ENCODE measurements at places on chromosomes 2 and 18. TPM values are rescaled to one million over a fixed set of nuclear protein-coding genes. Genes with fewer than 3 reads are reported as not detected.

The SLC9A2 gene
- total RNA-seq, result not detected

The ME2 gene
- 49.8 TPM for total RNA-seq

The XDH gene
- 0.29 TPM for total RNA-seq

The FOXD4L1 gene
- total RNA-seq, result not detected

The LAMA1 gene
- total RNA-seq, result 21.6 TPM

The FBXO36 gene
- 3.7 TPM for total RNA-seq

The RBM44 gene
- under 0.01 TPM for total RNA-seq

The GULP1 gene
- total RNA-seq, result 26.2 TPM

The ANKRD30BL gene
- total RNA-seq, result not detected

The PKDCC gene
- 63.1 TPM for total RNA-seq

The CHRNA1 gene
- not detected for total RNA-seq

The SETBP1 gene
- total RNA-seq, result 0.89 TPM

The DTNA gene
- total RNA-seq, result 9.0 TPM

The GRHL1 gene
- total RNA-seq, result under 0.01 TPM

The CTLA4 gene
- not detected for total RNA-seq

The MYO7B gene
- under 0.01 TPM for total RNA-seq

The GPAT2 gene
- 3.0 TPM for total RNA-seq

The CLHC1 gene
- 6.9 TPM for total RNA-seq

The VWA3B gene
- total RNA-seq, result not detected

The RFX8 gene
- 1.8 TPM for total RNA-seq

The ANKRD29 gene
- 2.3 TPM for total RNA-seq

The ACTG2 gene
- 12.4 TPM for total RNA-seq

The NDC80 gene
- total RNA-seq, result 16.4 TPM

The PROC gene
- total RNA-seq, result not detected

The CD8B2 gene
- total RNA-seq, result not detected

The NEURL3 gene
- not detected for total RNA-seq

The LYG1 gene
- 1.1 TPM for total RNA-seq

The KCNG2 gene
- total RNA-seq, result 1.2 TPM

The CNDP1 gene
- not detected for total RNA-seq

The TTR gene
- not detected for total RNA-seq

The PRSS56 gene
- total RNA-seq, result not detected

The SP140 gene
- 1.2 TPM for total RNA-seq

The FAM237A gene
- not detected for total RNA-seq

The TMEM18 gene
- total RNA-seq, result 12.7 TPM

The PPP1R1C gene
- not detected for total RNA-seq

The EIF5B gene
- total RNA-seq, result 9.2 TPM

The NEU2 gene
- not detected for total RNA-seq

The ESPNL gene
- total RNA-seq, result 13.5 TPM

The CDH19 gene
- total RNA-seq, result not detected

The LHCGR gene
- not detected for total RNA-seq

The RBMS1 gene
- total RNA-seq, result 33.4 TPM

The ITGB1BP1 gene
- 129 TPM for total RNA-seq

The FN1 gene
- total RNA-seq, result 3,112 TPM

The DNAJC5G gene
- not detected for total RNA-seq

The EFHD1 gene
- total RNA-seq, result not detected

The POTEJ gene
- total RNA-seq, result not detected

The NCOA1 gene
- 8.2 TPM for total RNA-seq

The RGPD3 gene
- 0.18 TPM for total RNA-seq

The LRRTM4 gene
- total RNA-seq, result not detected

The LIMS3 gene
- 1.6 TPM for total RNA-seq

The AGXT gene
- not detected for total RNA-seq

The LRRTM1 gene
- not detected for total RNA-seq

The POTEC gene
- total RNA-seq, result not detected

The AMER3 gene
- total RNA-seq, result not detected

The ARID5A gene
- total RNA-seq, result 8.9 TPM

The GREB1 gene
- total RNA-seq, result 0.18 TPM

The IL36A gene
- not detected for total RNA-seq

The EFEMP1 gene
- 37.8 TPM for total RNA-seq

The HTR2B gene
- total RNA-seq, result 6.4 TPM

The IL1F10 gene
- not detected for total RNA-seq

All from myometrial cell (primary cell).